ENCODE measurements at places on chromosomes 2 and 18.
A peak's percentile ranks its signal among the peaks of the same experiment; 100 is the strongest.

DNA sequence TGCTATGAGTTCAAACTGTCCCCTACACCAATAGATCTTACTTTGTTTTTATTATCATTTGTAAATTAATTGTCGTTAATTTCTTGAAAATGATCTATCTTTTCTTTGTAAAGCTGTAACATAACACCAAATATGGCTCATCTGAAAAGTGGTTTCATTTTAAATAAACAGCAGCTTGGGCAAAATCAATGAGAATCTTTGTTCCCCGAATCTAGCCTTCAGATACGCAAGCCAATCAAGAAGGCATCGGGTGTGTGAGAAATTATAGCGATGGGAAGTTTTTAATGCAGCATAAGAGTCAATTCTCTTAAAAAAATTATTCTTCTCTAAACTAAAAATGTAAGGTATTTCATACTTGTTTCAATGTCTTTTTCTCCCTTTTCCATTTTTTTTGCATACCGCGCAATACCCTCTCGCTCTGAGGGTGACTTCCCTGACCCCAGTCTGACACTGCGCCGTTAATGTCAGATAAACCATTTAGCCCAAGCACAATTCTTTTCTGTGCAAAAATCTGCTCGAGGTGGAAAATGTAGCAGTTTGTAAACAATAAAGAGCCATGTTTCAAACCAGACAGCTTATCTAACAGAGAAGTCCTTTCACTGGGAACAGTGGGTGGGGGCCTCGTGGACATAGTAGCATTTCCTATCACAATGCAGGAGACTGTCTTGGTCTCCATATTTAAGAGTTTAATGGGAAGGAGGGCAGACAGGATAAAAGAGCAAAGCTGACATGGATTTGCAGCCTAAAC, 129.4 kb downstream of the TCF4 start:
- no peak for DNase-seq

DNA sequence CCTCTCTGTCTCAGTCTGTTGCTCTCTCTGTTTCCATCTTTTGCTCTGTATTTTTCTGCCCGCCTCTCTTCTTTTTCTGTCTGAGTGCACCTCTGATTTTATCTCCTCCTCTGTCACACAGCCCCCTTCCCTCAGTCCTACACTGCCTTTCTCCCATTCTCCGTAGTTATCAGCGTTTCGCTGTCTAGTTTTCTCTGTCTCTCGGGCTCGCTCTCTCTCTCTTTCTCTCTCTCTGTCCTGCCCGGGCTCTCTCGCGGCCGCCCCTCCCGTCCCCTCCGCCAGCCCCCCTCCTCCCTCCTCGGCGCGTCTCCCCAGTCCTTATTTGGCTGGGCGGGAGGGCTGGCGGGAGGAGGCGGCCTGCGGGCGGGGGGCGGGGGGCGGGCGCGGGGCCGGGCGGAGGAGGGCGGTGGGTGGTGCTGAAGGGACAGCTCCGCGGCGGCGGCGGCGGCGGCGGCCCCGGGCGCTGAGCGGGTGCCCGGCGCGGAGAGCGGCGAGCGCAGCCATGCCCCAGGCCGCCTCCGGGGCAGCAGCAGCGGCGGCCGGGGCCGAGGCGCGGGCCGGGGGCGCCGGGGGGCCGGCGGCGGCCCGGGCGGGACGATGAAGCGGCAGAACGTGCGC, at the start of gene KCNK3:
Gene KCNK3, plus strand, starts transcription at position 444 of the 618 bp plus-strand sequence. Its CDS starts 154 bp downstream, at position 598.
- peak; percentile 35 for DNase-seq

GRCh38 chr2:19687017-19687659, 214.6 kb downstream of the TTC32 start:
- DNase-seq: no peak

- DNase-seq: no peak
Measured at GRCh38 chr2:142254031-142254430, 123.2 kb upstream of the LRP1B start.

DNA sequence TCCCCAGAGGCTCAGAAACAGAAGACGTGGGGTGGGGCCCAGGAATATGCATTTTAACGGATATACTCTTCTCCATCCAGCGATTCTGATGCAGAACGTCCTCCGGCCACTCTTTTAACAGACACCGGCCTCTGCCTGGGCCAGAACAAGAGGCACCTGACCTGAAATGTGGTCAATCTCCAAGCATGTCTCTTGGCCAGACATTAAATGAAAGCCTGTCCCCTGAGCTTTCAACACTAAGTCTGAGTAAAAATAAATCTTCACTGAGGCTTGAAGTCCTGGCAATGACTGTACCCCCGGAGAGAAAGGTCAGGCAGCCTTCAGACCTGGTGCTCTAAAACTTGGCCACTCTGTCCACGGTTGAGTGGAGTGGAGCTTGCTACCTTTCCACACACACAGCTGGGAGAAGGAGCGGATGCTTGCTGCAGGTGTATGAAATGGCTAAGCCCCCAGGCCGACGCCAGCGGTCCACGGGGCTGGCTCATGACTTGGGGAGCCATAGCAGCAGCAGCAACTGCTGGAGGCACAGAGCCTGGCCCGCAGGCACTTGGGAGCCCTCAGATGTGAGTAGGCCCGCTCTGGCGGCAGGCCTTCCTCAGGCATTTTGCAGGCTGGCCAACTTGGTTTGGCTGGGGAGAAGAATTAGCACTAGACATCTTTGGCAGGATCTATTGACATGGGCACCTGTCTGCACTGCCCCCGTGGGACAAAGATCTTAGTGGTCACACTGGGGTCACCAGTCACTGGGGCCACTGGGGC, 79.7 kb downstream of the TMEM17 start:
- DNase-seq: no peak

DNA sequence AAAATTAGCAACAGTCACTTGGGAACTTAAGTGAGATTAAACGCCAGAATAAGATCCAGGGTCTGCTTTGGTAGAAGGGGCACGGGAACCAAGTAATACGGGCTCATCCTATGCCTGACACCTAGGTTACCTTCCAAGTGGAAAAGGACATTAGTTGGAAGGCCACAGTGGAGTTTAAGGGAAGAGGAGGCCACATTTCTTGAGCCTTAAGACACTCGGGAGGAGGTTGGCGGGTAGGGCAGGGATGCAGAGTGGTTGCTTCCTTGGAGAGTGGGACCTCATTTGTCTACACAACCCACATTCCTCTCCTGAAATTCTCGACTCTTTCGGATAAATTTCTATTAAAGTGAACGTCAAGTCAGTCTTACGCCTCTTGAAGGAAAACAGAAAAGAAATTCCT, 510 bp upstream of the DNAH6 start:
- DNase-seq: no peak

GRCh38 chr18:48623468-48624235, 84.8 kb downstream of the CTIF start:
- DNase-seq: peak; percentile 88

DNA sequence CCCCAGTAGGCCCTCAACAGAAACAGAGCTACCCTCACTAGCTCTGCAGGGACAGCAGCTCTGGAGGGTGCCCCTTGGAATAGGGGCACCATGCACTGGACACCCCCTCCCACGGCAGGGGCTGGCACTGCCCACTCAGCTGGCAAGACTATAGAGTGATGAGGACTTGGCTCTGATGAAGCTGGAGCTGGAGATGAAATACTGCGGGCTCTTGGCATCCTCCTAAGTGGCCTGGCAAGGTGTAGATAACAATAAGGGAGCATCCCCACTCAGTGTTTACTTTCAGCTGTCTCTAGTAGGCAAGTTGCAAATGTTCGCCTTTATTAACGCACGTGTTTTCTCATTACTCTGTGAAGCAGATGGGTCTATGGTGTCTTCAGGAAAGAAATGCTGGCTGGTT, 92.7 kb downstream of the PDCL3 start:
- DNase-seq: no peak

- DNase-seq: no peak
Measured at GRCh38 chr2:146786396-146786795, 1058.4 kb upstream of the ACVR2A start.

DNA sequence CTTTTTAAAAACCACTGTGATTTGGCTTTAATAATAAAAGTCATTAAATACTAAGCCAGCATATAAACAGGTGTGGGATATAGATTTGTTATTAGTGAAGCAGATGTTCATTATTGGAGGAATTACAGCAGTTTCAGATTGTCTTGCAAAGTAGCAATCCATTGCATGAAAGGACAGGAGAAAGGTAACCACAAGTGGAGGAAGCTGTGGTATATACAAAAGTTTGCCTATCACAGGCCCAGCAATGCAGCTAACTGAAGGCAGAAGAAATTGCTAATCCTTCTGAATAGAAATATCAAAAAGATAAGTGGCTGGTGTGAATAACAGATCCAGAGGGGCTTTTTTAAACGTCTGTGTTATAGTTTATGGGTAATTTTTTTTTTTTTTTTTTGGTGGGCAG, 199.4 kb downstream of the ZNF385B start:
- no peak for DNase-seq

DNA sequence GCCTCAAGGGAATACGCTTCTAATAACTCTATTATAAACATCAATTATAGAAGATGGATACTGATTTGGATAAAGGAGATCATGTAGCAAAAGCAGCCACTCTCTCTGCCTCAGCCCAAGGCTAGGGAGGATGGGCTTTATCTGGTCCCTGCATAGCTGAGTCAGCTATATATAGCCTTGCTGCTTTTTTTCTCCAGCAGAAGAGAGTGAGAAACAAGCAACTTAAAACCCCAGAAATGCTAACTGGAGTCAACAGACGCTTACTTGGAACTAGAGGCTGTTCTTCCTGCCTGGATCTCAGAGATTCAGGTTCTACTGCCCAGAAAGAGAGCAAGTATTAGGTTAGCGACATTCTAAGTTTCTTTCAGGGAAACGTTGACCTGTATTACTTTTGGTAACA, 426.7 kb upstream of the KLHL29 start:
- no peak for DNase-seq

- no peak for DNase-seq
Measured at GRCh38 chr2:8565399-8566154, 116.3 kb upstream of the ID2 start.

- DNase-seq: no peak
Measured at GRCh38 chr18:55266981-55267380, 307.7 kb upstream of the CCDC68 start.

Data from iris pigment epithelial cell (primary cell).